Mesenchymal stem cell (in vitro differentiated cells and primary cell): ENCODE measurements at places on chromosomes 5 and 9.
A peak's percentile ranks its signal among the peaks of the same experiment; 100 is the strongest.

DNA sequence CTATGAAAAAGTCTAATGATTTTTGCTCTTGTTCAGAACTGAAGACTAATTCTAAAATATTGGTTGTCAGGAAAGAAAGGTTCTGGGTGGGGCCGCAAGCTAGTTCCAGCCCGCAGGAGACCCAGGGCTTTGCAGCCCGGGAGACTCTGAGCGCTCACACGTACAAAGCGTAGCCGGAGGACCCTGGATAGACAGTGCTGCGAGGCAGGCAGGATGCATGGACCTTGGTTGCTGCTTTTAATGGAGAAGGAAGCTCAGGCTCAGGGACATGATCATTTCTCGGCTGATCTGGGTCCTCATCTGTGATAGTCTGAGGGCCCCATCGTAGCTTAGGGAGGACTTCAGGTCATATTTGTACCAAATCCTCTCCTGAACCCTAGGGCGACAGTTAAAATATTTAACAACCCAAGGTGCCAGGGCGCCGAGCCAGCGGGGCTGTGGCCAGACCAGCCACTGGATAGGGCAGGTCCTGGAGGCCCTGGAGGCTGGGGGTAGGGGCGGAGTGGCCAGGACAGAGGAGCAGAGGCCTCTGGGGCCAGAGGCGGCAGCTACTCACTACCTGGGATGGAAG is 70.1 kb upstream of the UNC5A start:
- no peak overlapping the region for H3K4me3 ChIP-seq
- no peaks in the 10 kb centered on the region for H3K36me3 ChIP-seq
- peaks cover 60% of the 10 kb centered on the region for H3K27me3 ChIP-seq
- no peak overlapping the region for H3K27ac ChIP-seq

DNA sequence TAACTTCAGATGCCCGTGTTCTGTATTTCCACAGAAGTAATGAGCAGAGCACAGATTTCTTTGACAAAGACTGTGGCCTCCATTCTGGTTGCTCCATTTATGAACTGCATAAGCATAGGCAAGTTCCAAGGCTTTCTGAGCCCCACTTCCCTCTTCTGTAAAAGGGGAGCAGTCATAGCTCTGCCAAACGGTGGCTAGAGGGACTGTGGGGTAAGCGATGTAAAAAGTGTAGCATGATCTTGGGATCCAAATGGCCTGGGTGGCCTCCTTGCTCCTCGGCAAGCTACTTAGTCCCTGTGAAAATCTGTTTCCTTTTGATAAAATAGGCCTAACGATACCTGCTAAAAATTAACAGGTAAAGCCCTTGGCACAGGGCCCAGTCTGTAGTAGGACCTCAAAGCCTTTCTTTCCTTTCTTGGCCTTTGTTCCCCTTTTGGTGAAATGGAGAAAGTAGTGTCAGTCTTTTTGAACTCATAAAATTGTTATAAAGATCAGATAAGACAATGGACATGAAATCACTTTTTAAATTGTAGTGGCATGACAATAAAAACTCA is 646.6 kb downstream of the ACTL7B start:
- H3K27ac ChIP-seq = no peak overlapping the region
- no peaks in the 10 kb centered on the region for H3K36me3 ChIP-seq
- H3K4me3 ChIP-seq = no peak overlapping the region
- no peaks in the 10 kb centered on the region for H3K27me3 ChIP-seq
- no peak for DNase-seq

GRCh38 chr9:99973455-99973854 is 67.0 kb downstream of the STX17 start:
- no peaks in the 10 kb centered on the region for H3K36me3 ChIP-seq
- no peak overlapping the region for H3K4me3 ChIP-seq
- no peak for DNase-seq
- no peak overlapping the region for H3K27ac ChIP-seq

GRCh38 chr5:178461004-178461730 is 129.0 kb downstream of the COL23A1 start:
- no peak overlapping the region for H3K4me3 ChIP-seq
- H3K27me3 ChIP-seq = no peaks in the 10 kb centered on the region
- no peaks in the 10 kb centered on the region for H3K4me1 ChIP-seq

- H3K27me3 ChIP-seq = peaks cover 10% of the 10 kb centered on the region
- H3K36me3 ChIP-seq = no peaks in the 10 kb centered on the region
- H3K27ac ChIP-seq = no peak overlapping the region
- H3K4me3 ChIP-seq = no peak overlapping the region
Observed at GRCh38 chr5:77797136-77797535, 21.0 kb upstream of the TBCA start.

DNA sequence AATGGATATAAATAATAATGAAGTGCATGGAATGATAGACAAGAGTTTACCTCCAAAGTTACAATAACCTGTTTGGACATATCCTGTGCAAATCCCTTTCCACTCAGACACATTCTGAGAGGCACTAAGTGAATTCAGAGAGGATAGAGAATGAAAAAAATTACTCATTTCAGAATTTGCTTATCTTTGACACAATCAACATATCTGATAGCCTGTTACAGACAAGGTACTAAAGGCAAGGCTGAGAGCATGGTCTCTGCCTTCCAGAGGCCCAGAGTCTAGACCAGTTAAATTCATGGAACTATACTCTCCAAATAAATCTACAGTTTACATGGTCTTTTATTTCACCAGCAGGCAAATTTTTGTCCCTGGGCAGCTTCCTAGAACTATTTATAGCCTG is 371.8 kb upstream of the PTGER4 start:
- H3K27me3 ChIP-seq = no peaks in the 10 kb centered on the region
- H3K4me3 ChIP-seq = no peak overlapping the region
- H3K27ac ChIP-seq = no peak overlapping the region
- H3K4me1 ChIP-seq = no peaks in the 10 kb centered on the region

DNA sequence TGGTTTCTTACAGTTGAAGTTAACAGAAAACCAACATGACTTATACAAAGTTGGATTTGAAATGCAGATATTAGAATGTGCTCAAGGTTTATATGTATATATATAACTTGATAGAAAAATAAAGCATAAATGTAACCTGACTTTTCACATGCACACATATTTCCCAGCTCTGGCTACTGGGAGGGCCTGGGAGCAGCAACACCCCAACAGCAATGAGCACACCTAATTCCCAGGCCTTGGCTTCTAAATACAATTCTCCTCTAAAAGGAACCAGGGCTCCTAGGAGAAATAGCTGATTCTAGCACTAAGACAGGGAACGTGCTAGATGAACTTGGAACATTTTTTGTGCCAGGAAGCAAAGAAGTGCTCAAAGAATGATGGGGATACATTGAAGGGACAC is 42.1 kb downstream of the DENND1A start:
- H3K36me3 ChIP-seq = peaks cover 8% of the 10 kb centered on the region
- H3K4me3 ChIP-seq = no peak overlapping the region
- no peaks in the 10 kb centered on the region for H3K27me3 ChIP-seq
- H3K27ac ChIP-seq = no peak overlapping the region
- no peaks in the 10 kb centered on the region for H3K4me1 ChIP-seq

GRCh38 chr5:104347119-104347708 is 784.6 kb upstream of the NUDT12 start:
- H3K4me3 ChIP-seq = no peak overlapping the region
- DNase-seq = peak; percentile 60
- no peaks in the 10 kb centered on the region for H3K4me1 ChIP-seq

- no peaks in the 10 kb centered on the region for H3K27me3 ChIP-seq
- peaks cover 25% of the 10 kb centered on the region for H3K36me3 ChIP-seq
- H3K4me3 ChIP-seq = no peak overlapping the region
- no peak overlapping the region for H3K27ac ChIP-seq
- peaks cover 4% of the 10 kb centered on the region for H3K4me1 ChIP-seq
Observed at GRCh38 chr9:35566417-35566816, 38.6 kb upstream of the TESK1 start.

GRCh38 chr5:142561029-142561428 is 124.9 kb downstream of the FGF1 start:
- no peak overlapping the region for H3K27ac ChIP-seq
- H3K4me1 ChIP-seq = peaks cover 4% of the 10 kb centered on the region
- DNase-seq = no peak
- H3K4me3 ChIP-seq = no peak overlapping the region

DNA sequence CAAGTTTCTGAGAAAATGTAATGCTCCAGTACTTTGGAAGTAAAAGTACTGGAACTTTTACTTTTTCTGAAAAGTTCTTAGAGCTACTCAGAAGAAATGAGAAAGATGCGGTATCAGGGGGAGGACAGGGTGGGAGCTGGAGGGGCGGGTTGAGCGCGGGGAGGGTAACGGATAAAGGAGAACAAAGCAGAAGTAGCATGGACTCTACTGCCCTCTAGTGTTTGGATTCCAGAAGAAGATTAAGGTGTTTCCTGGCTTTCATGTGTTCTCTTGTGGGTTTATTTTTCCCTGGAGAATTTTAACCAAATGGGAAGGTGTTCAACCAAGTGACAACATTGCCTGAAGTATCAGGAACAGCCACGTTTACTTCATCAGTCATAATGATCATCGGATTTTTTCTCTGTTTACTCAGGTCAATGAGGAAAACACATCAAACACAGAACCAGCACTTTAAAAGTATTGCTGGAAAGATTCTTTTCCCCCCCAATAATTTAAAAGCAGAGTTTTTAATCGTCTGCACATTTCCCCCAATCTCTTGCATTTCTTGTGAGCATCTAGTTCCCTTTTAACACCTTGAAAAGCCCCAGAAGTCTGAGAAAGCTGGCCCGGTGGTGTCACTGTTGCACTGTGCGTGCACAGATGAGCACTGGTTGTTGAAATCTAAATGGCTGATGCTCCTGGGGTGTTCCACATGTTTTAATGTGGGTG is 190.6 kb downstream of the MPDZ start:
- no peaks in the 10 kb centered on the region for H3K4me1 ChIP-seq
- no peaks in the 10 kb centered on the region for H3K27me3 ChIP-seq
- DNase-seq = peak; percentile 66
- H3K4me3 ChIP-seq = peak overlapping the region; percentile 56
- H3K27ac ChIP-seq = no peak overlapping the region

GRCh38 chr5:171622010-171622409 is 163.6 kb upstream of the SMIM23 start:
- H3K36me3 ChIP-seq = no peaks in the 10 kb centered on the region
- peaks cover 9% of the 10 kb centered on the region for H3K4me1 ChIP-seq
- H3K4me3 ChIP-seq = no peak overlapping the region
- peaks cover 77% of the 10 kb centered on the region for H3K27me3 ChIP-seq
- DNase-seq = no peak
- H3K27ac ChIP-seq = no peak overlapping the region

GRCh38 chr9:121741228-121741918 is 89.9 kb downstream of the DAB2IP start:
- peaks cover 53% of the 10 kb centered on the region for H3K4me1 ChIP-seq
- H3K27ac ChIP-seq = no peak overlapping the region
- no peak for DNase-seq
- H3K4me3 ChIP-seq = no peak overlapping the region

GRCh38 chr5:58115811-58116210 is 344.1 kb downstream of the PLK2 start:
- DNase-seq = no peak
- H3K4me1 ChIP-seq = no peaks in the 10 kb centered on the region
- H3K27ac ChIP-seq = no peak overlapping the region
- H3K27me3 ChIP-seq = no peaks in the 10 kb centered on the region
- H3K4me3 ChIP-seq = no peak overlapping the region

GRCh38 chr5:86175224-86175623 is 442.5 kb upstream of the COX7C start:
- H3K27me3 ChIP-seq = no peaks in the 10 kb centered on the region
- no peaks in the 10 kb centered on the region for H3K36me3 ChIP-seq
- peak; percentile 38 for DNase-seq
- H3K27ac ChIP-seq = no peak overlapping the region
- no peaks in the 10 kb centered on the region for H3K4me1 ChIP-seq
- no peak overlapping the region for H3K4me3 ChIP-seq

DNA sequence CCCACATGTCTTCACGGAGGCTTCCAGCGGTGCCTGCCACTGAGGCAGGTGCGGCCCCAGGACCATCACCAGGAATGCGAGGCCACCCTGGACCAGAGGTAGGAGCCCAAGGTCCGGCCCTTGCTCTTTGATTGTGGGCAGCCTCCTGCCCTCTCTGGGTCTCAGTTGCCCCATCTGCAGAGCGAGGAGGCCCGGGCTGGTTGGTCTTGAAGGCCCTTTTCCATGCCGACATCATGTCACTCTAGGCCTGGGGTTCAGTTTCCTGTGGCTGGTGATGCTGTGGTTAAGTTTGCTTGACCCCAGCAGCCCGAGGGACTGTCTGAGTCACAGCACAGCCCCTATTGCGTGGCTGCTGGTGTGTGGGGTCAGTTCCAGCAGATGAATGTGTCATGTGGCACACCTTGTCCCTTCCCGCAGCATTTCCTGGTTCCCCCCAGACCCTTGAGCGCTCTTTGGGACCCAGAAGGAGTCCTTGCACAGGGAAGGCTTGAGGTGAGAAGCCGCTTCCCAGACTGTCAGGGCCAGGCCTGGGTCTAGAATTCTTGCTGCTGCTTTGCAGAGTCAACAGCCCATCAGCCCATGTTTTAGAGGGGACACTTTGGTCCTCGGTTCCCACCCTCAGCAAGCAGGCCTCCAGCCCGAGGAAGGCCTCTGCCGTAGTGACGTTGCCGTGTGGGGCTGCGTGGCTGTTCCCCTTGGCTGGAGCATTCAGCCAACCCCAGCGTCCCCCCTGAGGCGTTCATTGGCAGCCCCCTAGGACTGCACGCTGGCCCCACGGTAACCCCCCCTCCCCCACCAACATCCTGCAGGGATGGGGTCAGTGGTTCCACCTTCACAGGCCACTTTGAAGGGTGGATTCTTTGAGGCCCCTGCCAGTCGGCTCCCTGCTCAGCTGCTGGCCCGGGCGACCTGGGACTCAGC is 31.0 kb upstream of the HMCN2 start:
- H3K27me3 ChIP-seq = no peaks in the 10 kb centered on the region
- H3K4me3 ChIP-seq = no peak overlapping the region
- H3K27ac ChIP-seq = no peak overlapping the region
- peaks cover 33% of the 10 kb centered on the region for H3K4me1 ChIP-seq
- peak; percentile 74 for DNase-seq
- H3K36me3 ChIP-seq = peaks cover 51% of the 10 kb centered on the region

DNA sequence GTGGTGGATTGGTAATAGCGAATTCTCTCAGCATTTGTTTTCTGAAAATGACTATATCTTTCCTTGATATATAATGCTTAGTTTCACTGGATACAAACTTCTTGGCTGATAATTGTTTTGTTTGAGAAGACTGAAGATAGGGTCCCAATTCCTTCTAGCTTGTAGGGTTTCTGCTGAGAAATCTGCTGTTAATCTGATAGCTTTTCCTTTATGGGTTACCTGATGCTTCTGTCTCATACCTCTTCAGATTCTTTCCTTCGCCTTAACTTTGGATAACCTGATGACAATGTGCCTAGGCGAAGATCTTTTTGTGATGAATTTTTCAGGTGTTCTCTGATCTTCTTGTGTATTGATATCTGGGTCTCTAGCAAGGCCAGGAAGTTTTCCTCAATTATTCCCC is 94.7 kb upstream of the ACO1 start:
- no peak overlapping the region for H3K4me3 ChIP-seq
- H3K36me3 ChIP-seq = no peaks in the 10 kb centered on the region
- H3K27me3 ChIP-seq = no peaks in the 10 kb centered on the region
- no peak overlapping the region for H3K27ac ChIP-seq
